ENCODE measurements at places on chromosomes 13 and 19. TPM values are rescaled to one million over a fixed set of nuclear protein-coding genes. Genes with fewer than 3 reads are reported as not detected.
A peak's percentile ranks its signal among the peaks of the same experiment; 100 is the strongest.

BRSK1 gene
- 6.8 TPM for total RNA-seq

DNA sequence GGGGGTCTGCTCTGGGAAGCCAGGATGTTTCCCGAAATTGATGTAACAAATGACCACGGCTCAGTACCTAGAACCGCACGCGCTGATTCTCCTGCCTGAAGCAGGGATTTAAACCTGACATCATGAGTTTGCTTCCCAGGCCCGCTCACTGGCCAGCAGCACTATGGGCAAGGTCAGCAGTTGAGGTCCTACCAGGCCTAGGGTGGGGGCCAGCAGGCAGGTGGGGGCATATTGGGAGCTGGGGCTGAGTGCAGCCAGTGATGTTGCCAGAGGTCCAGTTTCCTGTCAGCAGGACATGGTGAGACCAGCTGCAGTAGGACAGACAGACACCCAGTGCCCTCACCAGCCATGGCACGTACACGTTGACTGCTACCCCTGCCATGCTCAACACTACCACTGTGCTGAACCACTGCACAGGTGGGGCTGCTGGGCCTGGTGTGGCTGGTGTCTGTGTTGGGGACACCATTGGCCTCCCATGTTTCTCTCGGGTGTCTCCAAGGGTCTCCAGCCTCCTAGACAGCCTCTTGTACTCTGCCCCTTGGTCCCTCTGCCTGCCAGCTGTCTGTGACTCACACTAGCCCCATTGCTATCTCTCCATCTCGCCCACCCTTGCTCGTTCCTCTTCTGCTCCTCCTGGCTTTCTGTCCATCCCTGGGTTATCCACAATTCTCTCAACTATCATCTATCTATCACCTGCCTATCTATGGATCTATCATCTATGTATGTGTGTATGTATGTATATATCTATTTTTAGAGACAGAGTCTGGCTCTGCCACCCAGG, 1.1 kb upstream of the C19orf85 start:
- H3K27me3 ChIP-seq = peaks cover 2% of the 10 kb centered on the region
- DNase-seq = no peak
- H3K27ac ChIP-seq = no peak overlapping the region
- H3K4me1 ChIP-seq = peaks cover 20% of the 10 kb centered on the region
- no peaks in the 10 kb centered on the region for H3K36me3 ChIP-seq
- no peak overlapping the region for H3K4me3 ChIP-seq

DNA sequence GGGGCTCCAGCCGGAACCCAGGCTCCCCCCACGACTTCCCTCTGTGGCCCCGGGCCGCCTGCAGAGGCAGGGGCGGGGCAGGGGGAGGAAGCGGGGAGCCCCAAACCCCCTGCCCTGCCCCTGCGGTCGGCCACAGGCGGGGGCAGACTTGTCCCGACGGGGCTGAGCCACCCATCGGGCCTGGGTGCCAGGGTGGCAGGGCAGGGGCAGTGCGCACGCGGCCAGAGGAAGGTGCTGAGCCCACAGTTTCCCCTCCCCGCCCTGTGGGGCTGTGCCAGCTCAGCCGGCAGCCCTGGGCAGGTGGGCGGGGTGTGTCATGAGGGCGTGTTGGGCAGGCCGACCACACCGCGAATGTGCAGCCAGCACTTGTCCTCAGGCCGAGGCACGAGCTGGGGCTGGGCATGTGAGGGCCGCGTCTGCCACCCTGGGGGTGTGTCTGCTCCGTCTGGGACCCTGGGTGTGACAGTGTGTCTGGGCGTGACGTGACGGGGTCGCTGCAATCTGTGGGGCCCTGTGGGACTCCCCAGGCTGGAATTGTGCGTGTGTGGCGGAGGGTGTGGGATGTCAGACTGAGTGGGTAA, 17.7 kb downstream of the CCDC97 start:
- H3K4me1 ChIP-seq = peaks cover 69% of the 10 kb centered on the region
- peak overlapping the region; percentile 93 for H3K27ac ChIP-seq
- H3K27me3 ChIP-seq = no peaks in the 10 kb centered on the region
- peak; percentile 79 for DNase-seq
- H3K4me3 ChIP-seq = peak overlapping the region; percentile 72
- peaks cover 55% of the 10 kb centered on the region for H3K36me3 ChIP-seq

- peaks cover 78% of the 10 kb centered on the region for H3K4me1 ChIP-seq
- peaks cover 10% of the 10 kb centered on the region for H3K36me3 ChIP-seq
- H3K4me3 ChIP-seq = no peak overlapping the region
- peak overlapping the region; percentile 34 for H3K27ac ChIP-seq
Measured at GRCh38 chr13:98528663-98529064, 48.2 kb downstream of the STK24 start.

DNA sequence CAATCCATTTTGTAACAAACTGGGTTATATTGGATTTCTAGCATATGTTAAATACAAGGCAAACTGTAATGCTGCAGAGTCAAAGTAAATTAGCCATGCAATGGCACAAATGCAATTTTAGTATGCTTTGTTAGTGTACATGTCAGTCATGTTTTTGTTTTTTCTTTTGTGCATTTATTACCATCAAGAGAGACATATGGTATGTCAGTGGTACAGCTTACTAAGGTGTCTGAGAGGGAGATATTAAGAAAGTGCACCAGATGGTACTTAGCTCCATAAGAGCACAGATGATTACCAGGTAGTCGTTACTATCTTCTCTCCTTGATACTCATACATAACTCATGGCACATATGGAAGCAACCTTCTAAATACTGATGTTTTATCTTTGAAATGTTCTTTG, 550.3 kb downstream of the GPC5 start:
- H3K36me3 ChIP-seq = no peaks in the 10 kb centered on the region
- H3K4me3 ChIP-seq = no peak overlapping the region
- H3K4me1 ChIP-seq = no peaks in the 10 kb centered on the region
- DNase-seq = no peak
- no peaks in the 10 kb centered on the region for H3K27me3 ChIP-seq

PABPC3 gene
- 0.58 TPM for total RNA-seq

DNA sequence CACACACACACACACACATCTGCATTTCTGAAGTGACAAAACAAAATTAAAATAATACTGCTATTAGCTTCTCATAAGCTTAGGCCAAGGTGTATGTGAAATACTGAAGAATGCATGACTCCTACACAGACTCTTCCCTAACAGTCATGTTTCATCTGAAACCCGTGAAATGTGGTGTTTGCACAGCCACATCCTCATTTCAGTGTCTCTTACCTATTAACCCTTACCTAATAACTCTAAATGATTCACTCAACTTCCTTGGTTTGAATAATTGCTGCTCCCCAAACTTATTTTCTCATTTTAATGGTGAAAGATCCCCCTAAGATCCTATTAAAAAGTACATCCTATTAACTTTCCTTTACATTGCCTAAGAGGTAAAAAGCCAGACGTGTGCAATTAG, 117.6 kb downstream of the MIPEP start:
- no peak overlapping the region for H3K4me3 ChIP-seq
- H3K4me1 ChIP-seq = peaks cover 8% of the 10 kb centered on the region
- H3K27me3 ChIP-seq = no peaks in the 10 kb centered on the region
- H3K36me3 ChIP-seq = no peaks in the 10 kb centered on the region
- no peak for DNase-seq

SIGLECL1 gene
- total RNA-seq = not detected

- H3K4me1 ChIP-seq = no peaks in the 10 kb centered on the region
- no peak for DNase-seq
- no peak overlapping the region for H3K27ac ChIP-seq
- H3K4me3 ChIP-seq = no peak overlapping the region
- peaks cover under 1% of the 10 kb centered on the region for H3K36me3 ChIP-seq
- no peaks in the 10 kb centered on the region for H3K27me3 ChIP-seq
Measured at GRCh38 chr19:5106191-5106726, 137.3 kb downstream of the KDM4B start.

GRCh38 chr19:45591004-45591637, 6.5 kb upstream of the OPA3 start:
- H3K4me1 ChIP-seq = peaks cover 14% of the 10 kb centered on the region
- no peaks in the 10 kb centered on the region for H3K36me3 ChIP-seq
- peaks cover 35% of the 10 kb centered on the region for H3K27me3 ChIP-seq
- H3K4me3 ChIP-seq = no peak overlapping the region

DNA sequence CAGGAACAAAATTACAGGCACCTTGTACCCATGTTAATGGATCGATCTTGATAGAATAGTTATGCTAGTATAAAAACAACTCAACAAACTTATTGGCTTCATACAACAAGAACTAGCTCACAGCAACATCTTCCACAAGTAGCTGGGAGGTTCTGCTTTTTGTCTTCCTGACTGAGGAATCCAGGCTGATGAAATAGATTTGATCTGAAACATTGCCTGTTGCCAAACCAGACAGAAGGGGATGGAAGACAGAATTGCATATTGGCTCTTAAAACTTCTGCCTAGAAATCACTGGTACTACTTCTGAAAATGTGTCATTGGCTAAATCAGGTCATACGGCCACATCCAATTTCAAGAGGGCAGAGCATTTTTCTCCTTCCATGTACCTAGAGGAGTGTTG, 267.3 kb downstream of the RFC3 start:
- H3K27me3 ChIP-seq = no peaks in the 10 kb centered on the region
- no peak overlapping the region for H3K27ac ChIP-seq
- no peak overlapping the region for H3K4me3 ChIP-seq

ZNF578 gene
- total RNA-seq = 1.9 TPM

CNFN gene
- total RNA-seq = not detected

GRCh38 chr13:80048802-80049201, 292.1 kb downstream of the SPRY2 start:
- peaks cover 11% of the 10 kb centered on the region for H3K4me1 ChIP-seq
- no peak overlapping the region for H3K27ac ChIP-seq
- DNase-seq = peak; percentile 58
- no peak overlapping the region for H3K4me3 ChIP-seq

GRCh38 chr13:50136678-50137077, 121.4 kb downstream of the KCNRG start:
- no peak overlapping the region for H3K27ac ChIP-seq
- H3K4me3 ChIP-seq = no peak overlapping the region
- H3K36me3 ChIP-seq = peaks cover 7% of the 10 kb centered on the region
- DNase-seq = no peak
- H3K27me3 ChIP-seq = peaks cover 62% of the 10 kb centered on the region
- peaks cover 10% of the 10 kb centered on the region for H3K4me1 ChIP-seq

DNA sequence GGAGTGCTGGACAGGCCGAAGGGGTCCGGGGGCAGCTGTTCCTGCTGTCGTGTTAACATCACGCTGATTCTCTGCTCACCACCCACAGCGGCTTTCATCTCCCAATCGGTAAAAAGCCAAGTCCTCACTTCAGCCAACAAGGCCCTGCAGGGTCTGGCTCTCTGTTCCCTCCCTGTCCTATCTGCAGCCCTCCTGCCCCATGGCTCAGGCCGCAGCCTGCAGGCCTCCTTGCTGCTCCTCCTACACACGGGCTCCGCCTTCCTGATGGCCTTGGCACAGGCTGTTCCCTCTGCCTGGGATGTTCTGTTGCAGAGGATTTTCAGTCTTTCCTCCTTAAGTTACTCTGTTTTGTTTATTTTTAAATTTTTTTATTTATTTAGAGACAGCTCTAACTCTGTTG, 22.2 kb downstream of the FUZ start:
- H3K27me3 ChIP-seq = no peaks in the 10 kb centered on the region

- no peak overlapping the region for H3K4me3 ChIP-seq
- no peaks in the 10 kb centered on the region for H3K27me3 ChIP-seq
- peaks cover 52% of the 10 kb centered on the region for H3K36me3 ChIP-seq
- no peak for DNase-seq
Measured at GRCh38 chr19:16134510-16134909, 9.0 kb upstream of the HSH2D start.

DNA sequence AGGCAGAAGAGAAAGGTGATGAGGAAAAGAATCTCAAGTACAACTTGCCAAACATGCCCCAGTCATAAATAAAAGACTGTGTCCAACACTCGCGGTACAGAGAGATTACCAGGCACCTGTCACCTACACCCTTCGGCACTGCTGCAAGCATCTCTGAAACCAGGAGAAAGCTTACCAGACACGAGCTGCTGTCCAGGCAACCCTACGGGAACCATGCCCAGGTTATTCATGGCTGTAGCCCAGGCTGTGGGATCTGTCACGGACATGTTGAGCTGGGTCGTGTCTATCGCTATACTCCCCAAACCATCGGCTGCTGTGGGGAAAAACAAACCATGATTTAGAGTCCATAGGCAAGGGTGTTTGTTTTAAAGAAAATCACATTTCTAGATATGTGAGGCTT, 375.0 kb downstream of the ENOX1 start:
- no peak overlapping the region for H3K4me3 ChIP-seq
- no peaks in the 10 kb centered on the region for H3K4me1 ChIP-seq
- no peak overlapping the region for H3K27ac ChIP-seq
- no peaks in the 10 kb centered on the region for H3K36me3 ChIP-seq

ZNF793 gene
- total RNA-seq = 4.9 TPM

- no peaks in the 10 kb centered on the region for H3K27me3 ChIP-seq
- DNase-seq = no peak
Measured at GRCh38 chr13:20669162-20669561, 34.3 kb upstream of the IL17D start.

KLHL26 gene
- 11.4 TPM for total RNA-seq

All from activated CD4-positive, alpha-beta T cell treated with anti-CD3 and anti-CD28 coated beads, Interleukin-2, amount 10 ng/mL, durations not matched to agents 7 days and 5 days (primary cell).